ENCODE measurements at places on chromosomes 3 and 15.

DNA sequence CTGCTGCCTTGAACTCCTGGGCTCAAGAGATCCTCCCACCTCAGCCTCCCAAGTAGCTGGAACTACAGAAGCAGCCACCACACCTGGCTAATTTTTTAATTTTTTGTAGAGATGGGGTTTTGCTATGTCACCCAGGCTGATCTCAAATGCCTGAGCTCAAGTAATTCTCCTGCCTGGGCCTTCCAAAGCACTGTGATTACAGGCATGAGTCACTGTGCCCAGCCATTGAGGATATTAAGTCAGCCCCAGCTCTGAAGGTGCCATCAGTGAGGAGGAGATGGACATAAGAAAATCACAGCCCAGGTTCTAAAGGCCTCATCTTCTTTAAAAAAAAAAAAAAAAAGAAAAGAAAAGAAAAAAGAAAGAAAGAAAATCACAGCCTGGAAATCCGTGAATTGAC, 26.6 kb upstream of the PSTPIP1 start:
- no peak for DNase-seq

DNA sequence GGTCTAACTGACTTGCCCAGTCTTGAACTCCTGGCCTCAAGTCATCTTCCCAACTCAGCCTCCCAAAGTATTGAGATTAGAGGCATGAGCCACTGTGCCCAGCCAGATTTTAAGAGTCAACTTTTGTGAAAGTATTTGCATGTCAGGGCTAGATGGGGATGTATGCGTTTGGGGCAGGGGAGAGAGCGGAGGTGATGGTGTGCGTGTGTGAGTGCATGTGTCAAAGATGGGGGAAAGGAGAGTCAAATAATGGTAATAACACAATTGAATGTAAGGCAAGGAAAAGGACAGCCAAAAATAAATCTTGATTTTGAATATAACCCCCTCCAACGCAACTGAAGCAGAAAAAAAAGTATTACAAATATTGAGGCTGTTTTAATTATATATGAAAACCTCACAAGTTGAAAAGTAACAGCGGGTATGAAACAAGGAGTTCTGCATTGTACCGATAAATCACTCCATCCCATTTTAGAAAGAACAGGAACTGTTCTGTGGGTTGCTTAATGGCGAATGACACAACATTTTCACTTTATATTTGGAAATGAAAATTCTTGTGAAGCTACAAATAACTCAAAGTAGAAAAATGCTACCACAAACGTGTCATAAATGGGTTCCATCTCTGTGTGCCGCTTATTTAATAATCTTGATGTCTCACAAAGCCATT, 29.9 kb upstream of the LDHAL6B start:
- no peak for DNase-seq

DNA sequence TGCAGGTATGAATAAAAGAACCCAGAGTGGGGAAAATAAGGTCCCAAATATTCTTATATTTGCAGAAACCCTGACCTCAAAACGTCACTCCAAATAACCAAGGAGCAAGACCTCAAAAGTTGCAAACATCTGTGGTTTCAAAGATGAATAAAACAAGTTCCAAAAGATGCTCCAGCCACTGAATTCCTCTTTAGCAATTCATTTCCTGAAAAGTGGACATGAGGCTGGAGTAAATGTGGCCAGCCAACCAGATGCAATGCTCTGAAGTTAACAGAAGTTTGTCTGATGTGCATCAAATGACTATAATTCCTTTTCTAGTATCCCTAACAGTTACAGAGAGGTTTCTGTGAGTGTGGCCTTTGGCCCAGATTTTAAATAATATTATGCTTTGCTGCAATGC, 71.2 kb upstream of the WNT5A start:
- no peak for DNase-seq

DNA sequence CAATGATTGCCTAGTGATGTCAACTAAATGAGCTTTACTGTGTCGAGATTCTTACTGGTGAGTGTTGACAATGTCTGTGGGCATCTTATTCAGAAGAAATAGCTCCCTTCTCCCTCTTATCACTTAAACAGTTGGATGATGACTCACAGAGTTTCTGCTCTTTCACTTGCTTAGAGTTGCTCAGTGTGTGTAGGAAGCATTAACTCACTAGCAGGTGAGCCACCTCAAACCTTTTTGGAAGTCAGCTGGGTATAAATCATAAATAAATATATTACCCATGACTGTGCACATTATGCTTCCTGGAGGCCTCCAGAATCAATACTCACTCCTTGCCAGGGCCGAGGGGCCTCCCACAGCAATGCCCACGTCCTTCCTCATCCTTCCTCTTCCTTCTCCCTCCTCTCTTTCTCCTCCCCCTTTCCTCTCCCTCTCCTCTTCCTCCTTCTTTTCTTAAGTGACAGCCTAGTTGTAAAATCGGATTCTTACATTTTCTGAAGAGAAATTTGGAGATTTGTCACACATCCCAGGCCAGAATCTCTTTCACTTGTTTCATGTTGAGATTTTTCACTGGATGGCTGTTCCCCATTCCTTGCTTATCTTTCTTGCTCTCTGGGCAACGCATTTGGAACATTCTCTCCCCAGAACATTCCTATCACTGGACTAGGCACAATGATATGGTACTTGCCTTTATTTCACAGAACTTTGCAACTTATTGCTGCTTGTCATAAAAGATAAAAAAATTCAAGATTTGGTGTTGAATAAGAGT, 17.5 kb downstream of the SHC4 start:
- no peak for DNase-seq

DNA sequence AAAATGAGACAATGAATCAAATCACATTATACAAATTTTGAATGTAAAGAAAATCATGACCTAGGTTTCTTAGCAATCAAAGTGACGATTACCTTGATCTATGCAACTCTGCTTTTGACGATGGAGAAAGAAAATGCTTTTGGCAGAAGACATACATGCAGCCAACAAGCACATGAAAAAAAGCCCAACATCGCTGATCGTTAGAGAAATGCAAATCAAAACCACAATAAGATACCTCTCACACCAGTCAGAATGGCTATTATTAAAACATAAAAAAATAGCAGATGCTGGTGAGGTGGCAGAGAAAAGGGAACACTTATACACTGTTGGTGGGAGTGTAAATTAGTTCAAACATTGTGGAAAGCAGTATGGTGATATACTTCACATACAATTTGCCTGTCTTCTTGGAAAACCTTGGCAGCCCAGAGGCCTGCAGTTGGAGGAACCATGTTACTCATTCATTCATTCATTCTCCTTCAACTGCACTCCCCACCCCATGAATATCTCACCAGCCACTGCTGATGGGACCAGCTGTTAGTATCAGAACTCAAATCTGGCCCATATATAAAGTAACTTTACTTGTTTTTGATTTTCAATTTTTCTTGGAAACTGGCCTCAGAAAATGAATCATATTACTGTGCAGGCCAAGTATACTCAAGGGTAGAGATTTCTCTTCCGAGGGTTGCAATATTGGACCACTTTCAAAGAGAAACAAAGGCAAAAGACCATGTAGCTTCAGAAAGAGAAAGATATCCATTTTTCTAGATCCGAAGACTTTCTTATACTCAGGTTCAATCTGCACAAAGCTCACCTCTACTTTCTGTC, 358.6 kb upstream of the ARHGEF26 start:
- no peak for DNase-seq

DNA sequence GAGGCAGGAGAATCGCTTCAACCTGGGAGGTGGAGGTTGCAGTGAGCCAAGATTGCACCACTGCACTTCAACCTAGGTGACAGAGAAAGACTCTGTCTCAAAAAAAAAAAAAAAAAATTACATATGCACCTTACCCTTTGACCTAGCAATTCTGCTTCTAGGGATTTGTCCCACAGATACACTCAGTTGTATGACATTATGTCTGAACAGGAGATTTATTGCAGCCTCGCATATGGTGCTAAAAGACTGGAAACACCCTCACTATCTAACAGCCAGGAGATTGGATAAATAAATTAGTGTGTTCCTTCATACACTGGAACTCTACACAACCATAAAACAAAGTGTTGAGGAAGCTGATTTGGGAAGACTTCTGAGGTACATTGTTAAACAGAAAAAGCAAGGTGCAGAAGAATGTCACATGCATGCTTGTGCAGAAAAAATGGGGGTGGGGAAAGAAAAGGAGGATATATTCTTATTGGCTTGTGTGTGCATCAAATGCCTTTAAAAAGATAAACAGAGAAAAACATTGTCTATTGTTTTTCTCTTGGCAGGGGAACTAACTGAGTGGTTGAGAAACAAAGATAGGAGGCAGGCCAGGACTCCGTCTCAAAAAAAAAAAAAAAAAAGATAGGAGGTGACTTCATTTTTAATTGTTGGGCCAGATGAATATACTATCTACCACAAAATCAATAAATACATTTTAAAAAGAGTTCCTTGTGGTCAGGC, 30.9 kb downstream of the PPCDC start:
- DNase-seq = no peak

- no peak for DNase-seq
These were observed 131.6 kb downstream of the SV2B start for GRCh38 chr15:91231703-91232102.

- no peak for DNase-seq
These were observed 31.5 kb upstream of the FAM107A start for GRCh38 chr3:58608648-58609047.

DNA sequence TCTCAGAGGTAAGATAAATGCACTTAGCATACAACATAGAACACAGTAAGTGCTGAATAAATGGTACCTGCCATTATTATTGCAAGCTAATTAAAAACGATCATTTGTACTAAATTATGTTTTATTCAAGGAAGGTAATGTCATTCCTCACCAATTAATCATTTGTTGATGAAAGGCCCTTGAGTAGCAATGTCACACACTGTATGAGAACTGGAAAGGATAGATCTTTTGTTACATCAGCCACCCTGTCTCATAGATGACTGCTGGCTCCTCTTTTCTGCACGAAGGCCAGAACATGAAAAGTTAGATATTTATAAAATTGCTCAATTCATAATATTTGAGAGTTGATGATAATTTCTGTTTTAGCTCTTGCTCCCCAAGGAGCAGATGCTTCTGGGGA, 415.4 kb downstream of the RBMS3 start:
- DNase-seq = no peak

GRCh38 chr3:33236005-33236404, 17.4 kb upstream of the SUSD5 start:
- DNase-seq = no peak

- DNase-seq = no peak
These were observed 8.5 kb upstream of the CHMP2B start for GRCh38 chr3:87218560-87218959.

- DNase-seq = no peak
These were observed 533.0 kb upstream of the SEMA6D start for GRCh38 chr15:47184003-47184907.

GRCh38 chr3:194447161-194447560, 39.6 kb downstream of the ATP13A3 start:
- no peak for DNase-seq

DNA sequence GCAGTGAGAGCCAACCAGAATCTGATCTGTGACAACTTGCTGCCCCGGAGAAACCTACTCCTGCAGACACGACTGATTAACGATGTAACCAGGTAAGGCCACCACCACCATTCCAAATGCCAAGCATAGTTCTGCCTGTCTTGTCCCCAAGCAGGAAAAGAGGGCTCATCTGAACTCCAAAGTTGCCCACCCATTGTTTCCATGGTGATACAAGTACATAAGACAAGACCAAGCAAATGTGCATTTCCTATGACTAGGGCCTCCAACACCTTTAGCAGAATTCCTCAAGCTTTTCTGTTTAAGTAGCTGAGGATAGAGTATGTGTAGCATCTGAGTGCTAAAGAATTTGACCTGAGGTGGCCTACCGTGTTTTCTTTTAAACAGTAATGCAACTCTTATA, 290.7 kb downstream of the RYR3 start:
- no peak for DNase-seq

- no peak for DNase-seq
These were observed 53.4 kb upstream of the C15orf39 start for GRCh38 chr15:75148280-75148679.

DNA sequence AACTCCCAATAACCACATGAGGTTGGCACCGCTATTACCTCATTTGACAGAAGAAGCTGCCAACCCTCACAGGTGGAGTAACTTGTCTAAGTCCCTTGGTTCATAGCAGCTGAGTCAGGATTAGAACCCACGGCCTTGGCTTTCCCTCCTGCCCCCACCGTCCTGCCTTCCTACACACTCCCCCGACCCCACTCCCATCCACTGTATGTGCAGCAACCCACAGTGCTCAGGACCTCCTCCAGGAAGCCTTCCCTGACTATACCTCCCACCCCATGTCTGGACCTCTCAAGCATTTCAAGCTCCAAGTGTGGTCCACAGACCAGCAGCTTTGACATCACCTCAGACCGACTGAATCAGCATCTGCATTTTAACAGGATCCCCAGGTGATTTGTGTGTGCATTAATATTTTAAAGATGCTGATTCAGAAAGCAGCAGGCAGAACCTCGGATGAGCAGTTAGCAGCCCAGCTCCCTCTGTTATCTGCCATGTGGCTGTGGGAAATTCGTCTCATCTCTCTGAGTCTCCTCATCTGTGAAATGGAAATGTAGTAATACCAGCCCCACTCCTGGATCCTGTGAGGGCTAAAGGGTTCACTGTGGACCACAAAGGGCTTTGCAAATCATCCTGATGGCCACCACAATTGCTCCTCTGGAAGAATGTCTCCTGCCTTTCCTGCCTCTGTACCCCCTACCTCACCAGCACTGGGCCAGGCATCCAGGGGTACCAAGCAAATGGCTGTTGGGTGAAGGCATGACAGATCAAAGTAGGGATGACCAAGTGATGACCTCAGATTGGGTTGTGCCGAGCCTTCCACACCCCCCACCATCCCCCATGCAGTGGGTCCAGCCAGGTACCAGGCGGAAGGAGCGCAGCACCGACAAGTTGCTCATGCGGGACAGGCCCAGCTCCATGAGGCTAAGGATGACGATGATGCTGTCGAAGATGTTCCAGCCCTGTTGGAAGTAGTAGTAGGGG, 62.7 kb downstream of the SCN5A start:
- DNase-seq = no peak

- DNase-seq = no peak
These were observed 334.0 kb upstream of the ARL6 start for GRCh38 chr3:97430601-97431000.

- no peak for DNase-seq
These were observed 8.5 kb upstream of the CDCP1 start for GRCh38 chr3:45154641-45155147.

DNA sequence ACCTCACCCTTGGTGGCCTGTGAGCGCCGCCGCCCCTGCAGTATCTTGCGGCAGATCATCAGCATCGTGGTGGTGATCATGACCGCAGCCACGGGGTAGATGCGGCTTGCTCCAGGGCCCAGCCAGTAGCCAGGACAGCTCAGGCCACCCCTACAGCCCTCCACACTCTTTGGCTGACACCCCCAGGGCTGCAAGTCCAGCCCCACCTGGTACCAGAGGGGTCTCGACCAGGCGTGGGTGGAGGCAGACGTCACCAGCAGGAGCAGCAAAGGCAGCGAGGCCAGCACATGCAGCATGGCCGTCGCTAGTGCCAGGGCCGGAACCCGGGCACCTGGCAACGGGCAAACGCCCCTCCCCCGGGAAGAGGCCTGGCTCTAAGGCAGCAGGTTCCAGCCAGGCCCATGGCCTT, at the start of gene TMEM89:
TSS of gene TMEM89 (minus strand) at position 309 of the 409 bp plus-strand sequence. CDS start at position 296, 13 bp downstream.
- no peak for DNase-seq

- no peak for DNase-seq
These were observed 16.6 kb downstream of the SEMA3F start for GRCh38 chr3:50171540-50172301.
